Uterus (tissue), 4 donors: ENCODE measurements at places on chromosomes 5 and 9.

DNA sequence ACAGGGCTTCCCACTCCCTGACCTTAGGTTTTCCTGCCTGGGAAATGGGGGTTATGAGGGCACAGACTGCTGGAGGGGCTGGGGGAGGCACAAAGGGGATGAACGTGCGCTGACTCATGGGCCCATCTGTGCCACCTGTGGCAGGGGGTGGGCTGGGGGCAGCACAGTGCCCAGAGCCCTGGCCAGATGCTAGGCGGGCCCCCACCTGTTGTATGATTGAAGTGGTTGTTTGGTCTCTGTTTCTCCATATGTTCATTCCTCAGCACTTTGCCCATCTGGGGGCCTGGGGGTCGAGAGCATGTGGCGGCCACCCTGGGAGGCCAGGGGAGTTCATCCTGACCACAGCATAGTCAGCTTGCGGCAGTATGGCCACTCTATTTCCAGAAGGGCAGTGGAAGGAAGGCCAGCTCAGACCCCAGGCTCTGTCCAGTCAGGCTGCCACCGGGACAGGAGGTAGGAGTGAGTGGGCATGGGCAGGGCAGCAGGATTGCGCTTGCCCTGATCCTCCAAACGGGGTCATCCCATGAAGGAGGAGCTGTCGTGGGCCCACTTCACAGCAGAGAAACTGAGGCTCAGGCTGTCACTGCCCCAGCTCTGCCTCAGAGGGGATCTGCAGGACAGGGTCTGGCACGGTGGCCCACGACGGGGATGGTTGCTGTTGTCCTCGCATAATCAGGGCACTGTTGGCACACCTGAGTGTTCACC lies 841 bp upstream of the NINJ1 start:
- no peak for DNase-seq

- DNase-seq: peak; percentile 62
Observed at GRCh38 chr5:172758077-172758833, 12.7 kb downstream of the DUSP1 start.

- DNase-seq: no peak
Observed at GRCh38 chr5:117748336-117748735, 1173.7 kb upstream of the SEMA6A start.

- DNase-seq: no peak
Observed at GRCh38 chr9:6944093-6944551, 186.3 kb downstream of the KDM4C start.

- no peak for DNase-seq
Observed at GRCh38 chr9:107755246-107755645, 265.7 kb upstream of the KLF4 start.

DNA sequence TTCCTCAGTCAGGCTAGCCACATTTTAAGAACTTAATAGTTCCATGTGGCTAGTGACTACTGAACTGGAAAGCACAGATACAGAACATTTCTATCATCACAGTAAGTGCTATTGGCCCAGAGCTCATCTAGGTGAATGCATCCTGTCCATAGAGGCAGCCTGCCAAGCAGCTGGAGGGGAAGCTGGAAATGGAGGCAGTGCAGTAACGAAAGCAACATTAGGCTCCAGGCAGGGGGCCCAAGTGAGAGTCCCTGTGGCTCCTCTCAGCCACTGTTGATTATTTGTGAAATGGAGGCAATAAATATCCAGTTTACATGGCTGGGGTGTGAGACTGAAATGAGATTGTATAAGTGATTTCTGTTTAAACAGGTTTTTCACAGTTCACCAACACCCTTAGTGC lies 227.2 kb upstream of the KLF9 start:
- no peak for DNase-seq

DNA sequence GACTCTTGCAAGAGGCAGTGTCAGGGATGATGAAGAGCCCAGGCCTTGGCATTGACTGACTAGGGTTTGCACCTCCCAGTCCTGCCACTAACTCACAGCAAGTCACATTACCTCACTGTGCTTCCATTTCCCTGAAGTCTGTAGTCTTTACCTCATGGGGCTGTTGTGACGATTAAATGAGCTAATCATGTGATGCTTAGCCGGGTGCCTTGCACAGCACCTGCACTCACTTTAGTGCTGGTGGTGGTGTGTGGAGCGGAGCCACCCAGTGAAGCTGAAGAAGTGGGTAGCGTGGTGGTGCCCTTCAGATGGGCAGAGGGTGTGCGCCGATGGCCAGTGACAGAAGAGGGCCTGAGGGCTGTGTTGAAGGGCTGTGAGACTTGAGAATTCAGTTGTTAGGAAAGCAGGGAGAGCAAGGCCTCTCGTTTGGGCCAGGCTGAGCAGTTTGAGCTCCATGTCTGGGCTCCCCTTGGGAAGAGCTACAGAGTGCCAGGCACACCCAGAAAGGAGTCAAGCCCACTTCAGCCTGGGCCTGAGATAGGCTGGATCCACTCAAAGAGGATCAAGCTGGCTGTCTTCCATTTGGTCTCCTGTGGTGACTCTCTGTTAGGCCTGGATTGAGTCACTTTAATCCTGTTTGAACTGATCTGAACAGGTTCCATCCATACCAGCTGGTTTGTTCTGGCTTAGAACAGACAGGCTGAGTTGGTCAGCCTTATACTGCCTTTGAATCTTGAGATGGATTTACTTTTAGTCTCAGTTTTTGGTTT lies 42.5 kb downstream of the RALGPS1 start:
- DNase-seq: no peak

- no peak for DNase-seq
Observed at GRCh38 chr9:87065981-87066380, 118.7 kb upstream of the GAS1 start.

- no peak for DNase-seq
Observed at GRCh38 chr5:168424594-168425323, 61.5 kb upstream of the RARS1 start.

- DNase-seq: no peak
Observed at GRCh38 chr5:65623482-65623881, 651 bp downstream of the TRIM23 start.

DNA sequence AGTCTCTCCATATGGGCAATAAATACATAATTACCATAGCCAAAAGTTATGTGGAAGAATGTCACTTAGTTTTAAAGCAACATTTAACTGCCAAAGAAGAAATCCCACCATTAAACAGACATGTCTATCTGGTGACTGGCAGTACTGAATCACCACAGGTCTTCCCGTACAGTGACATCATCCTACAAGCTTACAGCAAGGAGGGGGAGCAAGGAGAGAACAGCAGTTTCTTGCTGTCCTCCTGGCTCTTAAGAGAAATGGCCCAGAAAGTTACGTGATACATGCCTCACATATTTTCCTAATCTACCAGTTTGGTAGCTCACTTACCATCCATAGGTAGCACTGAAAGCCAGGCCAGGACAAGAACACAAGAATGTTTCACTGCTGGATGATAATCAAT lies 671.0 kb downstream of the DMRTA1 start:
- no peak for DNase-seq

GRCh38 chr5:34543687-34544086 lies 112.4 kb upstream of the RAI14 start:
- DNase-seq: no peak

GRCh38 chr9:90822866-90823265 lies 21.2 kb downstream of the SYK start:
- no peak for DNase-seq

DNA sequence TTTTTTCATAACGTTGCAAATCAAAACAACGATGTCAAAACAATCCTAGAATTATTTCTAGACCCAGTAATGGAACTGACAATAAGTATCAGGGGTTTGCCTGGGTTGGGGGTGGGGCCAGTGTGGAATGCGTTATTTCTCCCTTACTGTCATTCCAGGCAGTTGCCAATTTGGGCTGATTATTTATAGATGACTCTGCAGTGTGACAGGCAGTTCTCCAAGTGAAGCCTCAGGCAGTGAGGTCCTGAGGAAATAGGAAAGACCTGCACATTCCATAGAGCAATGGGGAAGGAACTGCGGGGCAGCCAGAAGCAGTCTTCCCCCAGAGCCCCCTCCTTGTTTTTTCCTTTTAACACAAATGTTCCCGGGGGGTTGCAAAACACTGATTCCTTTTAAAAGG lies 179.0 kb downstream of the YTHDC2 start:
- no peak for DNase-seq

DNA sequence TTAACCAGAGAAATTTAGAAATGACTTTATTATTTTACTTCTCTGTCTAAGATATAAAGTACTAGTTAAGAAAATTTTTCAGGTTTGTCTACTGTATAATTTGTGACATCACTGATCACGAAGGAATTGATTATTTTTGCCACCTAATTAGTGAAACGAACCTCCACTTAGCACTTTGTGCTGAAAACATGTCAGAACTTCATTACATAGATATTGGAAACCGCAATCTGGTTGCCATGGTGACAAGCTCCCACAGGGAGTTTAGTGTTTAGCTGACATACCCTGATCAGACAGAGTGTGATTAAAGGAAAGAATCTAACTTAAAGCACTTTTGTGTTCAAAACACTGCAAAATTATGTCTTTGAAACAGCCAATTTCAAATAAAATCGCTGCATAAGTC lies 668.4 kb upstream of the CCNG1 start:
- DNase-seq: no peak

- no peak for DNase-seq
Observed at GRCh38 chr5:133824661-133825254, 143.7 kb downstream of the C5orf15 start.
